Amniotic stem cell (primary cell): ENCODE measurements at places on chromosomes 12 and 14.

DNA sequence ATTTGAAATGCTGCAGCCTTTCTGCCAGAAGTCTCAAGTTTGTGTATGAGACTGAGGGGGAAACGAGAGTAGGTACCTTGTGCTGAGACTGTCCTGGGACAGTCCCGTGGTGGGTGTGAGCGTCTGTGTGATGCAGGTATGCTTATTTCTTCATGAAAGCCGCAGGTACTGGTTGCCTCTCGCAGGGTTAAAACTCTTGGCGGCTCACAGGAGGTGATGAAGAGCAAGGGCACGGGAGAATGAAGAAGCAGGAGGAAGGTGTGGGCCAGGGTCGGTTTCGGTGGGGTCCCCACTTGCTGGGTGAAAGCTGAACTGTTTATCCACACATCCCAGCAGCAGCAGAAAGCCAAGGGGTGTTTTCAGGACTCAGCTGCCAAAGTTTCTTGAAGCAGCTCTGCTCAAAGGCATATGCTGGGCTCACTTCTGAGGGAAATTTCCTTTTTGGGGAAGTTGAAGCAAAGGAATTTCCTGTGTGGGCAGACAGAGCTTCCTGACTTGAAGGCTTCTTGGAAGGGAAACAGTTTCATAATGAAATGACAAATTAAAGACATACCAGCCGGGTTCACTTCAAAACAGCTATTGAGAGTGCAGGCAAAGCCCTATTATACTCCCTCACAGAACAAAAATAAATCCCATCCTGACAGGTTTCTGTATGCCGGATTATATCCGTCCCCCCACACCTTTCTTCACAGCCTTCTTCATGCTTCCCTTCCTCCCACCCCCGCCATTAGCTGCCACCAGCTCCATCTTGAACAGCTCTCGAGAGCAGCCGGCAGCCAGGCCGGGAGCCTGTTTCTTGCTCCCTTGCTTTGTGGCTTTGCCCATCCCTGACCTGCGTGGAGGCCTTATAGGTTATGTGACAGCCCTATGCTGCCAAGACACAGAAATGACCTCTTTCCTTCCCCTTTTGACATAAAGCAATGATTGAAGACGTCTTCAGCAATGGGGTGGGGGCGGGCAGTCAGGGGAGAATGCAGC, 116.6 kb downstream of the ETV6 start:
- no peak for DNase-seq

GRCh38 chr14:37172024-37172869, at the start of gene SLC25A21:
Gene SLC25A21, minus strand, starts transcription at chr14:37172606.
- peak; percentile 54 for DNase-seq

DNA sequence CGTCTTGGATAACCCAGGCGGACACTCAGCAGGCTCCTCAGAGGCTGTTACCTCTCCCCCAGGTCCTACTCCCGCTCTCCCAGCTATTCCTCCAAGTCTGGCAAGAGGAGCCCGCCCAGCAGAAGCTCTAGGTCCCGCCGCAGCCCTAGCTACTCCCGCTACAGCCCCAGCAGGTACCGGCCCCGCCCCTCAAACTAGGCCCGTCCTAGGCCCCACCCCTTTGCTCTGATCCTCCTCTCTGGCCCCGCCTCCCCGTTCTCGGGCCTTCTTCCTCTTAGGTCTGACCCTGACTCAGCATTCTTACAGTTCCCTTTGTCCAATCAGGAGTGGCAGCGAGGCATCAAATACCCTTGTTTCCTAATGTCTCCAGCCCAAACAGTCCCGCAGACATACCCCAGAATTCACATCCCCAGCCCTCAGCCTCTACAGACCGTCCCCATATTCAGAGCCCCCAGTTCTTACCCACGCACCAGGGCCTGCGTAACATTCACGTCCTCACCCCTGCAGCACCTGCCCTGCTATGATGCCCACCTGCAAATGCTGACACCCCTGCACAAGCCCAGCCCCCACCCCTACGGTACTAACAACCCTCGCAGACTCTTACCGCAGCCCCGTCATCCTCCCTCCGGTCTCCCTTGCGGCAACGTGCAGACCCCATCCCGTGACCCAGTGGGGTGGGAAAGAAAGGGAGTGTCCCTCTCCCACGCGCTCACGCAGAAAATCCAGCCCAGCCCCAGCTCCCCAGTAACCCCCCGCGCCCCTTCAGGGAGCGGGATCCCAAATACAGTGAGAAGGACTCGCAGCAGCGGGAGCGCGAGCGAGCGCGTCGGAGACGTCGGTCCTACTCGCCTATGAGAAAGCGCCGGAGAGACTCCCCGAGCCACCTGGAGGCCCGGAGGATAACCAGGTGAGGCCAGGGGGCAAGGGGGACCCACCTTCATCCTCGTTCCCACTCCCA, 25.0 kb upstream of the HSPB8 start:
- DNase-seq = no peak

DNA sequence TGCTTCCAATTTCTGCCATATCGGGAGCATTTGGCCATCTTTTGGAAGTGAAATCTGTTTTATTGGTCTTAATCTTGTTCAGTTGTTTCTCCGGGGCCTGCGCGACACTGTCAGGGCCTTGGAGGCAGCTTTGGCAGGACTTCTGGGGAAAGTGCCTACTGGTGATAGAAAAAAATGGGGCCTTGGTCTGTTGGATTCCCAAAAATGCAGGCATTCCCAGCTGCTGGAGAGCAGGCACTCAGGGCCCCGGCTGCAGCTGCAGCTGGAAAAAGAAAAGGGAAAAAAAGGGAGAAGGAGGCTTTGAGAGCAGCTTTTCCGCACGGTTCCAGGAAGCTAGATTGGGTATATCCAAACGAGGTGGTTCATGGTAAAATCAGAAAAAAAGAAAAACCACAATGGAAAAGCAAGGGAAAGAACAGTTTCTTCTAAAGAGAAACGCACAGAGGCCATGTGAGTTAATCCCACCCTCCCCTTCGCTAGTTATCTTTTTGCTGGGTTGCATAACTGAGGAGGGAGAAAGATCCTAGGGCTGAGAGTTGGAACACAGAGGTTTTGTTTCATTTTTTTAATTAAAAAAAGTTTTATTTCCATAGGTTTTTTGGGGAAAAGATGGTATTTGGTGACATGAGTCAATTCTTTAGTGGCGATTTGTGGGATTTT, 134.7 kb upstream of the RFLNA start:
- no peak for DNase-seq

GRCh38 chr14:50113381-50114035, 2.9 kb downstream of the VCPKMT start:
- DNase-seq = no peak

DNA sequence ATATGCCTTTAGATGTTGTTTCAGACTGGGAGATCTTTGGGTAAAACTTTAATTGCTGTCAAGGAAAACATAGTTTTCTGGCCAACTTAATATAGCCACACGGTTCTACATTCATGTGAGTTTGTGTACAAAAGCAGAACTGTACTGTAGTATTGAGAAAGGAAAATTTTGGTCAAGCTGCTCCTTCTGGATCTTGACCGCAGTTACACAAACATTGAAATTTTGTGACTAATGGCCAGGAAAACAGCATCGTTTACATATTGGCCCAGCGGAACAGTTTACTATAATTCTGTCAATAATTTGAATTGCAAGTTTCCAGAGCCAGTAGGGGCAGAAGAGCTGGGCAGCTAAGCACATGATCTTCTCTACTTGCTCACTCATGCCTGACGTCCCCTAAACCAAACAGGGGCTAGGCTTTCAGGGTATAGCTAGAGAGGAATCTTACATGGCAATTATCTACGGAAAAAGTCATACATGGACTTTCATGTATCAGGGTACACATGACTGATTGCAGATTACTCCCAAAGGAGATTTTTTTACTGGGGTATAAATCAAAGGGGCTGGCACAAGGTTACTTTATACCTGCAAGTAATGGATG, 11.4 kb upstream of the ART4 start:
- DNase-seq = no peak

DNA sequence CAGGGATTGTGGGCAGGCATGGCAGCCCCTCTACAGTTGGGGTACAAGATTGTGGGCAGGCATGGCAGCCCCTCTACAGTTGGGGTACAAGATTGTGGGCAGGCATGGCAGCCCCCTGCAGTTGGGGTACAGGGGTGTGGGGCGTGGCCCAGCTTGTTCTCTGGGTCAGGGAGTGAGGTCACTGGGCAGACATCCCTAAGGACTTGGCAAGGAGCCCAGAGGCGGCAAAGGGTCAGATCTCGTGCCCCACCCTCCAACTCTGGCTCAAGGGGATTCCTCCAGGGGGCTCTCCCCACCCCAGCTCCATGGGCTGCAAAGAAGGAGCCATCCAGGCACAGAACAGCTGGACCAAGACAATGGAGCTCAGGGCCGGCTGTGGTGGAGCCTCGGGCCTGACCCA, 25.8 kb upstream of the NUDT14 start:
- no peak for DNase-seq

- DNase-seq = no peak
Observed at GRCh38 chr12:11812241-11812585, 162.7 kb downstream of the ETV6 start.

DNA sequence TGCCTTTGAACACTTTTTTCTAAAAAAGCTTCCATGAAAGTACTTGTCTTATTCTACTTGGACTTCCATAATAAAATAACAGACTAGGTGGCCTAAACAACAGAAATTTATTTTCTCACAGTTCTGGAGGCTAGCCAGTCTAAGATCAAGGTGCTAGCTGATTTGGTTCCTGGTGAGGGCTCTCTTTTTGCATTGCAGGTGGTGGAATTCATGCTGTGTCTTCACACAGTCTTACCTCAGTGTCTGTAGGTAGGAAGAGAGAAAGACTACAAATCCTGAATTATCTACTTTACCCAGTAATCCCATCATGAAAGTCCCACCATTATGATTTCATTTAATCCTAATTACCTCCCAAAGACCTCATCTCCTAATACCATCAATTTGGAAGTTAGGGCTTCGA, 356.0 kb downstream of the NAV3 start:
- DNase-seq = no peak

GRCh38 chr12:67991158-67991557, 1.9 kb downstream of the IFNG-AS1 start:
- no peak for DNase-seq

- no peak for DNase-seq
Observed at GRCh38 chr14:92792885-92793284, 1.2 kb upstream of the GOLGA5 start.

GRCh38 chr12:99984271-99985128, at the start of gene ANKS1B:
Gene ANKS1B, minus strand, starts transcription at chr12:99984936. Its CDS starts 699 bp downstream, at chr12:99984237.
- peak; percentile 47 for DNase-seq

GRCh38 chr12:113555226-113555625, 83.6 kb upstream of the LHX5 start:
- no peak for DNase-seq

DNA sequence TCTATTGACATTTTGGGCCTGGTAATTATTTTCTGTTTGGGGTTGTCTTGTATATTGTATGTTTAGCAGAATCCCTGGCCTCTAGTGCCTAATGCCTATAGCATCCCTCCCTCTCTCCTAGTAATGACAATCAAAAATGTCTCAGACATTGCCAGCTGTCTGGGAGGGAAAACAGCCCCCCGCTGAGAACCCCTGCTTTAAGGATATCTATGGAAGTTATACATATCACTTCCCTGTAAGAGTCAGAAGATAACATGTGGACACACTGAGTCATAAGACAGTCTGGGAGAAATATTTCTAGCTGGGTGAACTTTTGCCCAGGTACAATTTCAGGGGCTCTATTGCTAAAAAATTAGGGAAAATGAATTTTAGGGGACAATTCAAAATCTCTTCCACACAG, 255.0 kb downstream of the PAWR start:
- DNase-seq = no peak

- DNase-seq = peak; percentile 52
Observed at GRCh38 chr12:105256921-105257320, 20.9 kb upstream of the APPL2 start.

GRCh38 chr14:100187247-100187833, 27.9 kb upstream of the DEGS2 start:
- DNase-seq = no peak

DNA sequence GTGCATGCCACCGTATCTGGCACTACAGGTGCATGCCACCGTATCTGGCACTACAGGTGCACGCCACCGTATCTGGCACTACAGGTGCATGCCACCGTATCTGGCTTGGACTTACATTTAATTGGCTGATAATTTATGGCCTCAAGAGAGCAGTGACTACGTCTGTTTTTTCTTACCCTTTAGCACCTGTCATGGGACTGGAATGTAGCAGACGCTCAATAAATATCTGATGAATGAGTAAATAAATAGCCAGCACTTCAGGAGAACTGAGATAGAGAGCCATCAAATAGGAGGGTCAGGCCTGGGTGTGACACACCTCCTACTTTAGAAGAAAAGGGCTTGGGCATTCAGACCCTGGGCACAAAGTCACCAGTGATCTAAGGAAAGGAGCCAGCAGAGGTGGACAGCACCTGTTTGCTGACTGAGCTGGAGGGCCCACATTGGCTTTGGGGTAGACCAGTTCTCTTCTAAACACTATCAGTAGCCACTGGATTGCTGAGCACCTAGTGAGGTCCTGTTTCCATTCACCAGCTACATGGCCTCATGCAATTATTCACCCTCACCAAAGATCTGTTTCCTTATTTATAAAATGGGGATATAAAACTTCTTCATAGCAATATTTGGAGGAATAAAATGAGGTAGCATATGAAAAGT, 50.1 kb downstream of the RFX4 start:
- no peak for DNase-seq

- DNase-seq = no peak
Observed at GRCh38 chr12:53502331-53502730, 1.2 kb downstream of the TARBP2 start.

DNA sequence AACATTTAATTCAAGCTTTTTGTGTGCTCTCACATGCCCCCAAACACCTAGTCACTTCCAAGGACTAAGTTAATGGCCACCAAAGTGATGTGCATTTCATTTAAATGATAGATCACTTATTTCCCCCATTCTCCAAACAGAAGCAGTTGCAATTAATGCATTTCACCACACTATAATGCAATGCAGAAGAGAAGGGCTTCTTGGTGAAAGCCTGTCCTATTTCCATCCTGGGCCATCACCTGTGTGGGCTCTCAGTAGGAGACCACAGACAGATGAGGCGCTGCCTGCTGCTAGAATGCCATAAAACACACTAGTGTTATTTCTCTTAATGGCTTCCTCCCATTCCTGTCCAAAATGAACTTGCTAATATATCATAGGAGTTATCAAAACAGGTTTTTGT, 151.2 kb downstream of the GPR65 start:
- no peak for DNase-seq

GRCh38 chr12:7113389-7113871, 4.4 kb upstream of the C1RL start:
- no peak for DNase-seq
